ENCODE measurements at places on chromosomes 12 and 14.

- H3K36me3 ChIP-seq, result no peaks in the 10 kb centered on the region
- no peak overlapping the region for H3K4me3 ChIP-seq
- no peak overlapping the region for H3K27ac ChIP-seq
- no peaks in the 10 kb centered on the region for H3K27me3 ChIP-seq
- peaks cover 8% of the 10 kb centered on the region for H3K4me1 ChIP-seq
Observed at GRCh38 chr14:72701237-72701565, 192.7 kb downstream of the DPF3 start.

DNA sequence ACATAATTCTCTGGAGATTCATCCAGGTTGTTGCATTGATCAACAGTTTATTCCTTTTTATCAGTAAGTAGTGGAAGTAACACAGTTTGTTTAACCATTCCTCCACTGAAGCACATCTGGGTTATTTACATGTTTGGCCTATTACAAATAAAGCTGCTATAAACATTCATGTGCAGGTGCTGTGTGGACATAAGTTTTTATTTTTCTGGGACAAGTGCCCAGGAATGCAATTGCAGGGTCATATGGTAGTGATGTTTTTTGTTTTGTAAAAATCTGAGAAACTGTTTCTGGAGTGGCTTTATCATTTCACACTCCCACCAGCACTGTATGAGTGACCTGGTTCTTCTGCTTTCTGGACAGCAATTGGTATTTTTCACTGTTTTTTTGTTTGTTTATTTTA, 505.4 kb downstream of the CCER1 start:
- no peak overlapping the region for H3K27ac ChIP-seq
- no peaks in the 10 kb centered on the region for H3K27me3 ChIP-seq
- no peak for DNase-seq
- H3K4me1 ChIP-seq, result no peaks in the 10 kb centered on the region

DNA sequence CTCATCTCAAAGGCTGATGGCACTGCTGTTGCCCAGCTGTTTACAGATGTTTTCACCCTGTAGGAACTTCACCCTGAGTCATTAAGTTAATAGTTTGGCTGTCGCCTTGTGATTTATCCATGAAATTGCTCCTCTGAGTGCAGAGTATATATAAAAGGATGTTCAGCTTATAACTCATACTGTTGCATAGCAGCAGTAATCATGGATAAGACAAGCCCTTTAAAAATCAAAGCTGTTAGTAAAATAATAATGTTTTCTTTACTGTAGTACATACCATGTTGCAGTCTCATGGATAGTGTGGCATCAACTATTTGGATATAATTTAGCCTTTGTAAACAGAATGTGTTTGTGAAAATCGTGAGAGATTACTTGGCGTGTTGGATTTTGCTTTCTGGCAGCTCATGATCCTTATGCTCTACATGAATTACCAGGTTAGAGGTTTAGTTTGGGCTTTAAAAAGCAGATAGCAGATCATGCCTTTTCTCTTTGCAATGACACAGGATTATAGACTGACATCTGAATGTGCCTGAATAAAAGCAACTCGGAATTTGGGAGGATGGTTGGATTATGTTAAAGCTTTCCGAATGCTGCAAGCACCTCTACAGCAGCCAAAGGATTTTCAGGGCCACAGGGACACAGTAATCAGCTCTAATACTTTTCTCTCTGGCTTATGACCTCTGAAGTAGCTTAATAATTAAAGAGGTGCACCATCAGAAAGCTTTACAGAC, 279.7 kb upstream of the ATP2B1 start:
- H3K4me1 ChIP-seq, result peaks cover 1% of the 10 kb centered on the region
- H3K4me3 ChIP-seq, result no peak overlapping the region
- no peaks in the 10 kb centered on the region for H3K27me3 ChIP-seq
- no peak overlapping the region for H3K27ac ChIP-seq
- no peaks in the 10 kb centered on the region for H3K36me3 ChIP-seq

DNA sequence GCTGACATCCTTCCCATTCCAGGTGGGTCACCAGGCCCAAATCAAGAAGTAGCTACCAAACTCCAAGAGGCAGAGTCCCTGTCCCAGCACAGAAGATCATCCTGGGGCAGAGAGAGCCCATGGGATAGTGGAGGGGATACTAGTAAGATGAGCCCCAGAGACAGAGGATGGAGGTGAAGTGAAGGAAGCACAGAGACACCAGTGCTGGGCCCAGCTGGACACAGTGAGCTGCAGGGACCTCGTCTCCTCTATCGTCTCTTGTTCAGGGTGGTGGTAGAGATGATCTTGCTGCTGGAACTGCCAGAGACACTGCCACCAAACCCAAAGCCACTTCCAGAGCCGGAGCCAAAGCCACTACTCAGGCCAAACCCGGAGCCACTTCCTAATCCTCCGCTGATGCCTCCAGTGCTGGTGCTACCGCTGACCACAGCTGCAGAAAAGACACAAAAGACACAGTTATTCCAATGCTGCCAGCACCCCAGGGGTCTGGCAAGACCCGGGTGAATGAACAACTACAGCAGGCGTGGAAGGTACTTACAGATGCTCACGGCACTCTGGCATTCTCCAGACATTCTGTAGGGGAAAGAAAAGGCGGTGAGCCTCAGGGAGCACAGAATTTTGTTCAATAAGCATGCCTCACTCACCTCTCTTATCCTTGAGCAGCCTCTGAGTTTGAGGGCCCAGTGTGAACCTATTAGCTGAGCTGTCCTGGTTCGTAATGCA, 6.9 kb downstream of the KRT4 start:
- H3K27me3 ChIP-seq, result no peaks in the 10 kb centered on the region
- no peak for DNase-seq
- H3K36me3 ChIP-seq, result no peaks in the 10 kb centered on the region

DNA sequence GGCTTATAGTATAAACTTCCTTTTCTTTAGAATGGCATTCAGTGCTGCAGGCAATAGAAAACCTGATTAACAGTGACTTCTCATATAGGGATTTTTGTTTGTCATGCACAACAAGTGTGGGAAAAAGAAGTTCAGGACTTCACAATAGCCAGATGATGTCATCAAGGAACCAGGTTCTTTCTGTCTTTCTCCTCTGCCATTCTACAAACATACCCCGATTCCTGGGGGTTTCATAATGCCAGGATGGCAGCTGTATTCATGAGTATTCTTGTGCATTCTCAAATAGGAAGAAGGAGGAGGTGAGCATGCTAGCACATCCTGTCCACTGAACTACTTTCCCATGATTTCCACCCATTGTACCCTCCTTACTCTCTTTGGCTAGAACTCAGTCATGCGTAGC, 182.7 kb upstream of the EEA1 start:
- no peak overlapping the region for H3K27ac ChIP-seq
- H3K4me3 ChIP-seq, result no peak overlapping the region
- H3K4me1 ChIP-seq, result peaks cover 5% of the 10 kb centered on the region

- peaks cover 4% of the 10 kb centered on the region for H3K36me3 ChIP-seq
- no peaks in the 10 kb centered on the region for H3K27me3 ChIP-seq
- H3K27ac ChIP-seq, result no peak overlapping the region
- H3K4me3 ChIP-seq, result no peak overlapping the region
- peaks cover 8% of the 10 kb centered on the region for H3K4me1 ChIP-seq
- DNase-seq, result no peak
Observed at GRCh38 chr12:14278294-14278953, 87.1 kb upstream of the ATF7IP start.

DNA sequence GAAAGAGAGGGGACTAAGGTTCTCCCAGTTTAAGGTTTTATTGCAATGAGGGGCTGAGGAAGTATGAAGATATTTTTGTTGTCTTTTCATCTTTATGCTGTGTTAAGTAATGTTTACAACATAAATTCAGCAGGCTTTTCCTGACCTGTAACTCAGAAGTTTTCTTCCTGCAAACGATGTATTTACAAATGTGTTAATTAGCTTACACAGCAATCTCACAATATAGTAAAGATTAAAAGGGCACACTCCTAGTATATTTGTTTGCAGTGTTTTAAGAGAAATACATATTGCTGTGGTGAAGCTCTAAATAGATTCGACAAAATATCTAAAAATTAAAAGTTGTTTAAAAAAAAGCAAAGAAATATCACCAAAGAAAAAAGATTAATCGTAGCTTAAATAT, 55.7 kb downstream of the OR11H12 start:
- H3K27ac ChIP-seq, result no peak overlapping the region
- DNase-seq, result no peak

DNA sequence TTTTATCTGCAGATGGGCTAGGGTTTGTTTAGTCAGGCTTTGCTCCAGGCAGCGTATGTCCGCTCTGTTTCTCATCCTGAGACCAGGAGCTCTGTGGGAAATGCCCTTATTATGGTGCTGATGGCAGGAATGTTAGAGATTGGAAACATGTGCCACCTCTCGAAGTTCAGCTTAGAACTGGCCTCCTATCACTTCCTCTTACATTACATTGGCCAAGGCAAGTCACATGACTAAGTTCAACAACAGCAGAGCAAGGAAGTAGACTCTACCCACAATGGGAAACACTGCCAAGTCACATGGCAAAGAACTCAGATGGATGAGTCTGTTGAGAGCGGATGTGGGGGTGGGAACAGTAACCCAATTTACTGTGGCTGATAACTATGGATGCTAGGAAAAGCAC, 161.9 kb upstream of the WSCD2 start:
- no peak overlapping the region for H3K27ac ChIP-seq
- H3K4me3 ChIP-seq, result no peak overlapping the region
- H3K4me1 ChIP-seq, result no peaks in the 10 kb centered on the region
- no peaks in the 10 kb centered on the region for H3K36me3 ChIP-seq
- peaks cover 18% of the 10 kb centered on the region for H3K27me3 ChIP-seq
- no peak for DNase-seq

DNA sequence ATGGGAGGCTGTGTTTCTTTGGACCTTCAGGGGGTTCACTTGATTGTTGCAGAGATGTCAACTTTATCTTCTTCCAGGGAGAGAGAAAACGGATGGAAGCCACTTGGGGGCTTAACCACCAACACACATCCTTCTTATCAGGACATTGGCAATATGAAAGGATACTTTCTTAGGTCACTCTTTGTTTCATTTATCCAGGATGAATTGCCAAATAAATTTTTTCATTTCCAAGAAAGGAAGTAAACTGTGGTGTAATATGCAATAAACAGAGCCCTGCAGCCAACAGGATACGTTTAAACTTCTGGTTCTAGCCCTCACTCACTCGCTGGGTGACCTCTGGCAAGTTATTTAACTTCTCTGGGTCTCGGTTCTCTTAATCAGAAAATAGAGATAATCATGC, 77.8 kb downstream of the CCDC60 start:
- H3K36me3 ChIP-seq, result no peaks in the 10 kb centered on the region
- no peak for DNase-seq
- H3K4me3 ChIP-seq, result no peak overlapping the region
- no peaks in the 10 kb centered on the region for H3K4me1 ChIP-seq
- no peak overlapping the region for H3K27ac ChIP-seq

GRCh38 chr12:101925361-101925760, 48.0 kb downstream of the DRAM1 start:
- H3K27ac ChIP-seq, result no peak overlapping the region
- H3K27me3 ChIP-seq, result peaks cover 1% of the 10 kb centered on the region
- H3K4me1 ChIP-seq, result no peaks in the 10 kb centered on the region
- no peak for DNase-seq
- no peaks in the 10 kb centered on the region for H3K36me3 ChIP-seq

- H3K27me3 ChIP-seq, result peaks cover 3% of the 10 kb centered on the region
- H3K36me3 ChIP-seq, result peaks cover 3% of the 10 kb centered on the region
- no peak overlapping the region for H3K4me3 ChIP-seq
- H3K4me1 ChIP-seq, result peaks cover 8% of the 10 kb centered on the region
- H3K27ac ChIP-seq, result no peak overlapping the region
Observed at GRCh38 chr14:52253503-52253902, 14.0 kb upstream of the PTGDR start.

GRCh38 chr14:74888164-74889158, 6.7 kb downstream of the DLST start:
- no peak overlapping the region for H3K27ac ChIP-seq
- peaks cover 49% of the 10 kb centered on the region for H3K4me1 ChIP-seq
- H3K4me3 ChIP-seq, result no peak overlapping the region
- peaks cover 6% of the 10 kb centered on the region for H3K36me3 ChIP-seq
- DNase-seq, result no peak
- H3K27me3 ChIP-seq, result no peaks in the 10 kb centered on the region

DNA sequence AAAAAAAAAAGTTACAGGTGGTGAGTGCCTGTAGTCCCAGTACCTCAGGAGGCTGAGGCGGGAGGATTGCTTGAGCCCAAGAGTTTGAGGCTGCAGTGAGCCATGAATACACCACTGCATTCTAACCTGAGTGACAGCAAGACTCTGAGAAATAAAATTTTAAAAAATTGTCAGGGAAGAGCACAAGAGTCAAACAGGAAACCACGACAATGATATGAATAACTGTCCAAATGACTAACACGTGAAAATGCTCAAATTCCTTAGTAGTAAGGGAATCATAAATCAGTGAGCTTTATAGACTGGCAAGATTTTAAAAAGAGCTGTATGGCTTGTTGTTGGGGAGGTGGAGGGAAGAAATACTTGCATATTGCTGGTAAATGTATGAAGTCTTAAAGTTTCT, 12.9 kb upstream of the ASPG start:
- H3K27ac ChIP-seq, result no peak overlapping the region
- H3K4me3 ChIP-seq, result no peak overlapping the region
- peaks cover 5% of the 10 kb centered on the region for H3K4me1 ChIP-seq
- no peaks in the 10 kb centered on the region for H3K36me3 ChIP-seq

GRCh38 chr14:52690983-52691760, 4.2 kb downstream of the ERO1A start:
- H3K27ac ChIP-seq, result no peak overlapping the region
- peak overlapping the region; percentile 36 for H3K4me3 ChIP-seq
- no peaks in the 10 kb centered on the region for H3K36me3 ChIP-seq
- no peak for DNase-seq

GRCh38 chr14:103260629-103261124, 73.4 kb upstream of the EIF5 start:
- H3K4me3 ChIP-seq, result peak overlapping the region; percentile 36
- H3K27ac ChIP-seq, result no peak overlapping the region
- no peaks in the 10 kb centered on the region for H3K36me3 ChIP-seq
- peaks cover 9% of the 10 kb centered on the region for H3K4me1 ChIP-seq
- peaks cover 17% of the 10 kb centered on the region for H3K27me3 ChIP-seq
- no peak for DNase-seq

DNA sequence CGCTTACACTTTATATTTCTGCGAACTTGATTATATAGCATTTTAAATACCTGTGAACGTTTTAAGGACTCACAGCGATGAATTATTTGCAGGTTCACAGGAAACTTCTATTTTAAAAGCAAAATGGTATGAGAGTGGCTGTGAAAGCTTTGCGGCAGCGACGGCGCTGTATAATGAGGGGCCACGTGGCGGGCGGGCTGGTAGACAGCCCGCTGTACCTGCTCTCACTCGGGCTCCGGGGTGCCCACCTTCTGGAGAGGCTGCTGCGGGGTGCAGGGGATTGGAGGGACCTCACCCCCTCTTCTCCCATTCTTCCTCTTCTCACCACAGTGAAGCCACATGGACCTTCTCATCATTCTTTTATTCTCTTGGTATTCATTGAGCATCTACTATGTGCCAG, 164.2 kb upstream of the MYL2 start:
- H3K4me1 ChIP-seq, result peaks cover 1% of the 10 kb centered on the region
- no peak overlapping the region for H3K27ac ChIP-seq
- H3K27me3 ChIP-seq, result peaks cover 19% of the 10 kb centered on the region
- H3K4me3 ChIP-seq, result no peak overlapping the region
- no peak for DNase-seq
- H3K36me3 ChIP-seq, result no peaks in the 10 kb centered on the region
